Mucosa of gallbladder (tissue), 1 donor: ENCODE measurements at places on chromosomes 4 and X.

- peak; percentile 19 for DNase-seq
Observed at GRCh38 chr4:142473218-142473959, 372.7 kb downstream of the INPP4B start.

DNA sequence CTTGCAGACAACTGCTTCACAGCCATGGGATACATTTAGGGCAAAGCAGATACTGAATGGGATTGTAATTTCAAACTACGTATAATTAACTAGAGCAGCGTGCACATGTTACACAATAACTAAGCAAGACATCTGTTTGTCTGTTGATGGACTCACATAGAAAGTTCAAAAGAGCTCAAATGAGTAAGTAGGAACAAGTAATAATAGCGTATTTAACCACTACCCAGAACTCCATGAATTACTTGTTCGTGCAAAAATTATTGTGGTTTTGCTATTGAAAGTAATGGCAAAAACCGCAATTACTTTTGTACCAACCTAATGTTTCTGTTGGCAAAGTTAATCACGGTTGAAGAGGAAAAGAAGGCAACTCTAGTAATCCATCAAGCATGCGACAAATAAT is 825.4 kb downstream of the PCDH18 start:
- DNase-seq = no peak

GRCh38 chr4:24568425-24568824 is 15.9 kb downstream of the DHX15 start:
- DNase-seq = no peak

DNA sequence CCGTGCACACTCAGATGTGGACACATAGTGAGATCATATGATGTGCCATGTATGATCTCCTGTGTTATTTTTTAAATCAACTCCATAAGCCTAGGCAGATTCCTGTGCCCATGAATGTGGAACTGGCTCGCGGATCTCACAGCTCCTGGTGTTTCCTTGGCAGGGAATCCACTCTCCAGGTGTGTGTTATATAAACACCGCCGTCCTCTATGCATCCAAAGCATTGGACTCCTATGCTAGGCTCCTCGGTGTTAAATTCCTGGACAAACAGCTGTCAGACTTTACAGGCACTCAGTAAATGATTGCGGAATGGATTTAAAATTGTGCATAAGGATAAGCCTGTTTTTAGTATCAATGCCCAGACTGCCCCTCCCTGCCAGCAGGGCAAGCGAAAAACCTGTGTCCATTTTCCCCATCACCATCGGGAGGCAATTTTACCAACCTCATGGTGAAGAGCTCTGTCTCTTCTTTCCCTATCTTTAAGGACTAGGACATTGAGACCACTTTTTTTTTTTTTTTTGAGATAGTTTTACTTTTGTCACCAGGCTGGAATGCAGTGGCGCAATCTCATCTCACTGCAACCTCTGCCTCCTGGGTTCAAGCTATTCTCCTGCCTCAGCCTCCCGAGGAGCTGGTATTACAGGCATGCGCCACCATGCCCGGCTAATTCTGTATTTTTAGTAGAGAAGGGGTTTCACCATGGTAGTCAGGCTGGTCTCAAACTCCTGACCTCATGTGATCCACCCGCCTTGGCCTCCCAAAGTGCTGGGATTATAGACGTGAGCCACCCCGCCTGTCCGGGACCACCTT is 23.6 kb upstream of the GPR78 start:
- DNase-seq = no peak

DNA sequence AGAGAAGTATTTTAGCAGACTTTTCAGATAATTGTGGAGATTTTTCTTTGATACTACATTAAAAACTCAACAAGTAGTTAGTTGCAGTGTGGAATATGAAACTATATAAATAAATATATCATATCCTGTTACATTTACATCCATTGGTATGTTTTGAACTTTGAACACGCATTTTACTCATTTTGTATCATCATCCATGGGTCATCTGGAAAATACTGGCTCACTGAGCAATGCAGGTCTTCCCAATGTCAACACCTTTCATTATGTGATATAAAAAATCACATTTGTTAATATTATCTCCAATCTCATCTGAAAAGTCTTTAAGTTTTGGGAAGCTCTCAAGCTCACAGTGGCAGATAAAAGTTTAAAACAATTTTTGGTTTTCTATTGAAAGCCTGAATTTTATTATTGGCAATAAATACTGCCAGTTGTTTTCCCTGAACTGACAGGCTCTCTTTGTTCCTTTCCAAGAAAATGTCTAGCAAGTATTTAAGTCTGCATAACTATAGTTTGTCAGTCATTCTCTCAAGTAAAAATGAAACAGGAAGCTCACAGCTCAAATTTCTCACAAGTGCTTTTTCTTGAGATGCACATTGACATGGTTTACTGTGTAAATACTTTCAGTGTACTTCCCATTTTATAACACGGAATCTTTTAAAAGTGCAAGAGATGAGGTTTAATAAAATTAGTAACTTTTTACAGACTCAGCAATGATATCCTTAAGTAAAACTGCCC is 183.5 kb upstream of the GPC4 start:
- DNase-seq = no peak

GRCh38 chrX:2351999-2352995 is 148.5 kb downstream of the DHRSX start:
- no peak for DNase-seq

GRCh38 chr4:5747738-5748375 is 36.9 kb downstream of the EVC start:
- DNase-seq = no peak

DNA sequence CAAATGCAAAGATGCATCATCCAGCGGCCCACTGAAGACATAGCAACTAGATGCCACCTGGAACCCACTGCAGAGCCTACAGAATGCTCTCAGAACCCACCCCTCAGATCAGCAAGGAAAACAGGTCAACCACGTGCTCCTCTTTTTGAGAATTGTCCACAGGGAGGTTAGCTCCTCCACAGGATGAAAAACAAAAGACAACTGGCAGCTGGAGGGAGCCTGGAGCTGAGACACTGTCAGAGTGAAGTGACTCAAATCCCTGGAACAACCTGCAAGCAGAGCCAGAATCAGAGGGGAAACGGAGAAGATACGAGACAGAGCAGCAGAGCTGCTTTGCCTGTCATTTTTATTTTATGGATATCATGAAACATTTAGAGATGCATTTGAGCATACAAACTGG is 277.6 kb downstream of the GASK1B start:
- no peak for DNase-seq

DNA sequence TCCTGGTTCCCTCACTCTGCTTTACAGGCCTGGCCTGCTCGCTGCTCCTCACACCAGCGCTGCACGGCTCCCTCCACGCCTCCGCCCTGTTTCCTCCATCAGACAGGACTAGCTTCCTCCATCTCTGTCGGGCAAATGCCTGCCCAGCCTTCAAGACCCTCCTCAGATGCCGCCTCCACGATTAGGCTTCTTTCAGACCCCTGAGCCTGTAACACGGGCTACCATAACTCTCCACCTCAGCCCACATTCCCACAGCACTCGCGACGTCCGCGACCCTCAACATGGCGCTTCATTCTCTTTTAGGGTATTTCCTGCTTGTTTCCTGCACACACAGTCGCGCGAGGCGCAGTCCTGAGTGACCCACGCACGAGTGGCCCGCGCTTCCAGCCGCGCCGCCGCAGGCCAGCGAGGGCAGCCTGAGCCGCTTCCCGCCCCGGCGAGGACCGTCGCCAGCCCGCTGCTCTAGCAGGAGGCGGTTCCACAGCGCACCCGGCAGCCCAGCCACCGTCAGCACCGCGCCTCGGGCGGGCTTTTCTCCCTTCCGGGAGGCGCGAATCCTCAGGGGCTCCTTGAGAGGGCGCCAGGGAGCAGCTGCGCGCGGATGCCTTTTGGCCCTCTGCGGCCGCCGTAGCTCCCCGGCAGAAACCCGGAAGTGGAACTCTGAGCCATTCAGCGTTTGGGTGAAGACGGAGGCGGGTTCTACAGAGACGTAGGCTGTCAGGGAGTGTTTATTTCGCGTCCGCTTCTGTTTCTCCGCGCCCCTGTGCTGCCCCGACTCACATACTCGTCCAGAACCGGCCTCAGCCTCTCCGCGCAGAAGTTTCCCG is at the start of gene FRG1:
Gene FRG1 (plus strand): TSS at position 695 of the 827 bp plus-strand sequence. CDS start 138 bp downstream, outside the sequence.
- peak; percentile 96 for DNase-seq

- no peak for DNase-seq
Observed at GRCh38 chr4:44425614-44426208, 22.9 kb downstream of the KCTD8 start.

DNA sequence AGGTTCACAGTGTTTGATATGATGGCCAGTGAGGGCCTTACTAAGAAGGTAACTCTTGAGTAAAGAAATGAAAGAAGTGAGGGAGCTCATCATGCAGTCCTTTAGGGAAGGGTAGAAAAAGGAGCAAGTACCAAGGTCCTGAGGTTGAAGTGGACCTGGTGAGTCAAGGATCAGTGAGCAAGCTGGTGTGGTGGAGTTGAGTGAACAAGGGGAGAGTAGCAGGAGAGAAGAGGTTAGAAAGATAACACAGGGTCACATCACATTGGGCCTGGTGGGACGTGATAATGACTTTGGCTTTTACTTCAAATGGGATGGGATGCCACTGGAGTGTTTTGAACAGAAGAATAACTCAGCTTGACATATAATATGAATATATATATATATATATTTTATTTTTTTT is 44.7 kb downstream of the OSTC start:
- DNase-seq = no peak

DNA sequence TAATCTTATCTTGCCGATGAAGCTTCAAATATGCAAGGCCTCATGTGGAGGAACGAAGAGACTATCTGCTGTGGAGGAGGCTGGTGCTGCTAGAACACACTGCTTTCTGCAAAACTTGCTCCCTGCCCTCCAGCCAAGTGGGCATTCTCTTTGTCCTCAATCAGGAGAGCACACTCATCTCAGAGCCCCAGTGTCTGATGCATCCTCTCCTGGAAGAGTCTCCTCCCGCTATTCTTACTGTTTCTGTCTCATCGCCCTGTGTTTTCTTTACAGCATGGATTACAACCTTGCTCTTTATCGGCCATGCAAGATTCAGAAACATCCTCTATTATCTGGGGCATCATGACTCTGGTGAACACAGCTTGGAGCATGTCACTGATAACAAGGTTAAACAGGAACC is 68.2 kb upstream of the MTNR1A start:
- DNase-seq = no peak

- DNase-seq = no peak
Observed at GRCh38 chrX:149152941-149153340, 352.2 kb downstream of the IDS start.

DNA sequence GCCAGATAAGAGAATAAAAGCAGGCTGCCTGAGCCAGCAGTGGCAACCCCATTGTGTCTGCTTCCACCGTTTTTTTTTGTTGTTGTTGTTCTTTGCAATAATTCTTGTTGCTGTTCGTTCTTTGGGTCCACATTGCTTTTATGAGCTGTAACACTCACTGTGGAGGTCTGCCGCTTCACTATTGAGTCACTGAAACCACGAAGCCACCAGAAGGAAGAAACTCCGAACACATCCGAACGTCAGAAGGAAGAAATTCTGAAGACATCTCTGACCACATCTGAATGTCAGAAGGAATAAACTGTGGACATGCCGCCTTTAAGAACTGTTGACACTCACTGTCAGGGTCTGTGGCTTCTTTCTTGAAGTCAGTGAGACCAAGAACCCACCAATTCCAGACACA is 110.5 kb downstream of the PCDH18 start:
- DNase-seq = no peak

DNA sequence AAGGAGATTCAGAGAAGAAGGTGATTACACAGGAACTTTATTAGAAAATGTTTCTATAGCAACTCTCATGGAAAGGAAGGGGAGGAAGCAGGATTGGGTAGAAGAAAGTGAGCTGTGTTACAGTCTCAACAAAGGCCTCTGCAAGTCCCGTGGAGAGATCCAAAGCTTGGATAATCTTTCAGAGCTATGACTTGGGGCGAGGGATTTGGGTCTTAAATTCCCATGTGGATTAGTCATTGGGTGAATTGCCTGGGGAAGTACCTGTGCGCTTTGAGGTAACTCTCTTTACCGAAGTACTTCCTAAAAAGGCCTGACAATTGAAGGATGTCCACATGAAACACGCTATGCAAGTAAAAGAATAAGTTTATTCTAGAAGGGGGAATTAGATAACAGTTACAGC is 133.8 kb upstream of the ANKRD50 start:
- no peak for DNase-seq

- no peak for DNase-seq
Observed at GRCh38 chr4:86338989-86339388, 20.9 kb downstream of the MAPK10 start.

DNA sequence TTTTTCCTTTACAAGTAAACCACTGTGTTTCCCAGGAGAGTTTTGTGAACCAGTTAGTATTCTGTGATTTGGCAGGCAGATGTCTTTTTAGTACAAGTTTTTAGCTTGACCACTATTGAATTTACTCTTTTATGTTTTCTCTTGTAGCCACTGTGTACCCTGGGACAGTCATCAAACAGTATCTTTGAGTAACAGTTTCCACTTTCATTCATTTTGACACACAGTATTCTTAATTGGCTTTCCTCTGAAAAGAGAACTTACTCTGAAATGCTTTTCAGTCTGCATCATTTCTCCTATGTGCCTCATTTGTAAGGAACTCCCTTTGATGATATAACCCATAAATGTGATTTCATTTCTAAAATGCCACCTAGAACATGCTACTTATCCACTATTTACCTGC is 476.5 kb downstream of the PDGFC start:
- DNase-seq = no peak

DNA sequence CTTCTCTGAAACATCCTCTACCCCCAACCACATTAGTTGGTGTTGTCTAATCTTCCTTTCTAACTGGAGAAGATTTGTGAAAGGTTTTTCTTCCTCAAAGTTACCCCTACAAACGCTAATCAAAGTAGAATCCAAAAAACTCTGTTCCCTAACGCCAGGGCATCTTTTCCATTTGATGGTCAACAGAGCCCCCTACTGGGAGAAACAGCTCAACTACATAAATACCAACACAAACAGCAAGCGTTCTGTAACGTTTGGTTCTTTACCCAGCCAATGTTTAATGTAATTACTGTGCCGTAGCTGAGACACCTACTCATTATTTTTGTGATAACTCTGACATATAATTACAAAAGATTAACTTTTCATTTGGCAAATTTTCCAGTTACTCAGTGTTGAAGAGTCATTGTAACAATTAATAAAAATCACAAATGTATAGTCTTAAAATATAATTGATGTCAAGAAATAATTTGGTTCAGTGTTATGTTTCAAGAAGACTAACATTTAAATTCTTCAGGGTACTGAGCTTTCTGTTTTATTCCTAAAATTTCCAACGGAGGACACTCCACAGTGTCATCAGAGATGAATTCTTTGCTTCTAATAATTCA is 94.9 kb upstream of the TBC1D9 start:
- peak; percentile 69 for DNase-seq

GRCh38 chr4:51868449-51868847 is 25.5 kb downstream of the DCUN1D4 start:
- DNase-seq = no peak
